ENCODE measurements at places on chromosomes 16 and 17. TPM values are rescaled to one million over a fixed set of nuclear protein-coding genes. Genes with fewer than 3 reads are reported as not detected.
A peak's percentile ranks its signal among the peaks of the same experiment; 100 is the strongest.

DNA sequence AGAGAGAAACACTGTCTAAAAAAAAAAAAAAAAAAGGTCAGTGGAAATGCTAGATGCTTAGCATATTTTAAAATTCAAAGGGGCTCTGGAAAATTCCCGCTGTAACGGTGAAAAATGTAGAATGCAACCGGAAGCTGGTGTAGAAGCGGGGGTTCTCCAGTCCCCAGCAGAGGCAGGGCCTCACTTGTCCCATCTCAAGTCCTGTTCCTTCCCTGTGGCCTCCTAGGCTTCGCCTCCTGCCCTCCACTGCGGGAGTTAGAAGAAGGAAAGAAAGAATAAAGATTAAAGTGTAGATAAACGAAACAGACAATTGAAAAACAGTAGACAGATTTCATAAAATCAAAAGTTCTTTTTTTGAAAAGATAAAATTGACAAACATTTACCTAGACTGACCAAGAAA, 14.8 kb upstream of the ZNF287 start:
- DNase-seq = no peak

PTX4 gene
- total RNA-seq = not detected

BFAR gene
- 72.2 TPM for total RNA-seq

EPN3 gene
- total RNA-seq = 84.0 TPM

DNA sequence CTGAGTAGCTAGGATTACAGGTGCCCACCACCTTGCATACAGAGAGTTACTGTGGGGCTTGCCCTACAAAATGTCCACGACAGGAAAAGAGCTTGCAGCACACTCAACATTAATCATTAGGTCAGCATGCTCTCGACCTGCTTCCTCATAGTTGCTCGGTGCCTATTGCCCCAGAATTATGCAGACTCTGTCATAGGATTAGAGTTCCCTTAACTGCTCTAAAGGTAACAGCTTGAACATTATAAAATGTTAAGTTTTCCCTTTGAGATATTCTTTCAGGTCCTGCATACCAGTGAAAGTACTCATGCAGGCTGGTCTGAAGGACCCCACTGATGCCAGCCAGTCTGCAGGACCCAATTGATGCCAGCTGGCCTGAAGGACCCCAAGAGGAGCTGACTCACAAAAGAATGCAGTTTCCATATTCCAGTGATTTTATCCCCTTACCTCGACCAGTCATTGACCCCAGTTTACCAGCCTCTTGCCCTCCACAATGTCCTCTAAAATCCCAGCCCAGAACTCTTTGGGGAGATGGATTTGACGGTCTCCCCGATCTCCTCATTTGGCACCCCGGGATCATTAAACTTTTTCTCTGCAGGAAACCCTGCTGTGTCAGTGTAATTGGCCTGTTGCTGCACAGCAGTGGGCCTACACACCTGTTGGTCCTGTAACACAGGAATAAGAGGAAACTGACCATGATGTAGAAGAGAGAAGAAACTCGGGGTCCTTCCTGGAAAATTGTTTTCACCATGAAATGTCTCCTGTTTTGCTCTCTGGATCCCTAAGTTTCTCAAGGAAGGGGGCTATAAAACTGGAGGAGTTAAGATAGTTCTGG, 10.6 kb downstream of the ICAM2 start:
- no peak for DNase-seq

DNA sequence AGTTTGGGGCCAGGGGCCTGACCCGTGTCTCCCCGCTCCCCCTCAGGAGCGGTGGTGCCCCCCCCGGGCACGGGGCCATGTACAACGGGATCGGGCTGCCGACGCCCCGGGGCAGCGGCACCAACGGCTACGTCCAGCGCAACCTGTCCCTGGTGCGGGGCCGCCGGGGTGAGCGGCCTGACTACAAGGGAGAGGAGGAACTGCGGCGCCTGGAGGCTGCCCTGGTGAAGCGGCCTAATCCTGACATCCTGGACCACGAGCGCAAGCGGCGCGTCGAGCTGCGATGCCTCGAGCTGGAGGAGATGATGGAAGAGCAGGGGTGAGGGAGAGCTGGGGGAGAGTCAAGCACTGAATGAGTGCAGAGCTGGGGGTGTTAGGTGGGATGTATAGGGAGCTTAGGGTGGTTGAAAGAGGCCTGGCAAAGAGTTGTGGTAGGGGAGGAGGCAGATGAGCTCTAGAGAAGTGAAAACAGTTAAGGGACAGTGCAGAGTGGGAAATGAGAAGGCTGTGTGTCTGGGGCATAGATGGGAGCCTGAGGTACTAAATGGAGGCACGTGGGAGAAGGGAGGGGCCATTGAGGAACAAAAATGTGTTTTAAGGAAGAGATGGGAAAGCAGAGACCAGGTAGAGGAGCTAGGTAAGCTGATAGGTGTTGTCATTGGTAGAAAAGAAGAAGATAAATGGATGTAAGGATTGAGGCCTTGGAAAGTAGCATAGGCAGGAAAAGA, 4.0 kb downstream of the SRRM2 start:
- DNase-seq = no peak

SLC35G6 gene
- total RNA-seq = not detected

DNA sequence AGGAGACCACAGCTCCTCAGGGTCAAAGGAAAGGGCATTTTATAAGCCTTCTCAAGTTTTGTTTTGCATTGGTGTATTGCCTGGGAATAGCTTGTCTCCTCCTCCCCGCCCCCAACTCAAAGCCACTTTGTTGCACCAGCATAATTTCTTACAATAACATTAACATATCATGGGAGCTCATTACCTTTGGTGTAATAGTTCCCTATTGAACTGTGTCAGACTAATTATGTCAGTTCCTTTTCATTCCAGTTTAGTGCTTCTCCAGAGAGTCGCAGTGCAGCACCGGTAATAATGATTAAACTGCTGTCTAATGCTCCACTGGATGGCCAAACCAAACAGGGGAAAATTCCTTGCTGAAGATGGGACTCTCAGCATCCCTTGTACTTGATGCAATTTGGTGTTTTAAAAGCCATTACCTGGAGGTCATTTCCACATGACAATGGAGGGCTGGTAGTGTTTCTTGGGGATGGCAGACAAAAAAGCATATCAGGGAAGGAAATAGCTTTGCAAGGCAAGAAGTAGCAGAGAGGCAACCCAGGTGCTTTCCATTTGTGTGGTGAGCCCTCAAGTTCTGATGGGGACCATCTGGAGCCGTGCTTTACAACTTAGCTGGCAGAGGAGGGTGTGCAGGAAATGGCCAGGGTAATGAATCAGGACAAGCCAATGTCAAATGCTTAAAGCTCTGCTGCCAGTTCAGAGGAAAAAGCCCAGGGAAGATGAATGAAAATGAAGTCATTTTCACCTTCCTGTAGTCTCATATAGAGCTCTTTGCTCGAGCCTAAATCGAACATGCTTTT, 91.5 kb upstream of the NLRP1 start:
- DNase-seq = no peak

DNA sequence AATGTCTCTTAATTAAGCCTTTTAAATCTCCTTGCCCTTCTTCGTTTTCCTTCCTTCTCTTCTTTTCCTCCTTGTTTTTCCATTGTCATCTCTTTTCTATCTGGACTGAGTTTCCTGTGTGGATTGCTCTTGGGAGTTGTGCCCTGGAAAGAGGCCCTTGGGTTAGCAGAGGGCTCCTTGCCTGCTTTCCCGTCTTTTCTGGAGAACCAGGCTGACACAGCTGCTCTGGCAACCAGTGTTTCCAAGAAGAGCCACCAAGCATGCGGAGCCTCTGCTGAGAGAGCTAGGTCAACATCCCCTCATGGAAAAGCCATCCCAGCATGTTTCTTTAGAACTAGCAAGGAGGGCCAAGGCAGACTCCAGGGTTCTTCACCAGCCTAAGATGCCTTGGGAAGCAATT, 75.4 kb downstream of the HLF start:
- no peak for DNase-seq

- no peak for DNase-seq
These were observed 6.7 kb upstream of the TOB1 start for GRCh38 chr17:50872710-50873424.

DNA sequence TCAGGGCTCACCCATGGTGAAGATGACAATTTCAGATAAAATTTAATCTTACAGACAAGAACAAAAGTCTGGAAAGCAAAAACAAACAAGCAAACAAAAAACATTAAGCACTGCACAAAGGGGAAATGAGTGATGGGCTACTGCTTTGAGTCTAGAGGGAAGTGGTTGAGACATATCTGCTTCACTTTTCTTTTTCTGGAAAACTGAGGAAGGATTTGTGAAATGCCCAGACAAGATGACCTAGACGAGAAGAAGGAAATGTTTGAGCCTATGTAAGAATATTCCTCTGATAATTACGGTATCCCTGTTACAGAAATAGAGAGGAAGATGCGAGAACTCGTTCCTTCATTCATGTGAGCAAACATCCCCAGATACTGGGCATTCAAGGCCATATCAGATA, 11.5 kb upstream of the HYDIN start:
- DNase-seq = no peak

GRCh38 chr17:68295086-68295485, 3.8 kb downstream of the ARSG start:
- no peak for DNase-seq

GRCh38 chr17:82859431-82860403, 19.9 kb upstream of the ZNF750 start:
- peak; percentile 84 for DNase-seq

DNA sequence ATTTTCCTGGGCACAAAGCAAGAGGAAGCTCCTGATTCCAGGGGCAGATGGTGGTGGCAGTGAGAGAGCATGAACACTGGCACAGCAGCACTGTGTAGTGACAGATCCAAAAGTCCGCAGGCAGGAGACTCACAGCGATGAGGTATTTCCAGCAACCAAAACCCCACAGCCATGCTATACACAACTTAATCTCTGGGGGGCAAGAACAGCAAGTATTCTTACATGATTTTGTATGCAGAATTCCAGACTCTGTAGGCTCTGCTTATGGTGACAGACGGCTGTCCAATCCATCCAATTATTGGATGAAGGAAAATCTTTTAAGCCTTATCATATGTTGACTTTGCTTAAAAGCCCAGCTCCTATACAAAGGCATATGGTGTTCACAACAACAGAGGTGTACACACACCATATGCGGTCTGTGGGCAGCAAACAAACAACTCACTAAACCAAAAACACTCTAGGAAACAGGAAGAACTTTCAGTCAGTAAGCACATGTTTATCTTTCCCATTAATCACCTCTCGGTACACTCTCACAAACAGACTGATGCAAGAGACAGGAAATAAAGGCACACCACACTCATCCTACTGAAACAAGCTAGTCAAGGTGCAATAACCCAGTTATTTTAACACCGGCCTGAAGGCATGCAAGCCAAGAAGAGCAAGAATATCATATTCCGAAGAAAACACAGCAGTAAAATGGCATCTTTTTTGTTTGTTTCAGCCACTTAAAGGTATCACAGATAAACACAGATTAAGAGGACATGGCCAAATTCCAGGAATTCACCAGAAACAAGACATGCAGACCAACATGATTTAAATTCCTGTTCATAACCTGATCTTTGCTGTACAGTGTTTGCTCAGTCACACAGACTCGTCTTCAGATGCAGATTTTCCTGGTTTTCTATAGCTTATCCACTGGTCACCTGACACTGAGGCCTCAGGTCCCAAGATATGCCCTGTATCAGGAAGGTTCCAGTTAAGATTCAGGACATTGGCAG, 47.8 kb downstream of the ERN1 start:
- DNase-seq = no peak

RUNDC3A gene
- total RNA-seq = 26.4 TPM

GRCh38 chr17:57809879-57810278, 40.0 kb downstream of the MRPS23 start:
- DNase-seq = no peak

All from adrenal gland (tissue), 19 donors.